ENCODE measurements at places on chromosomes 1 and 21.

DNA sequence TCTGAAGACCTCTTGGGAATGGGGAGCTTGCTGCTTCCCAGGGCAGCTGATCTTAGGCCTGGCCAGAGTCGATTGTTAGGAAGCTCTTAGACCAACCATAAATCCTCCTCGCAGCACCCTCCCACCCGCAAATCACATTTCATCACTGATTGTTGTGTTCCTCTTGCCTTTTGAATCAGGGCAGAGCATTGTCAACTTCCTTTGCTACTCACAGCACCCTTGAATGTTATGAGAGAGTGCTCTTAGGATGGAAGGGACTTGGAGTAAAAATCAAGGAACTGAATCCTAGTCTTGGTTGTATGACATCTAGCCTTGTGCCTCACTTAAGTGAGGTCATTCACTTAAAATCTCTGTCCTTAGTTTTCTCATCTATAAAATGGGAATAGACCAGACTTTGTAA, 3.0 kb downstream of the VASH2 start:
- DNase-seq = no peak

GRCh38 chr1:33055210-33056008, 18.7 kb upstream of the AK2 start:
- DNase-seq = peak; percentile 90

DNA sequence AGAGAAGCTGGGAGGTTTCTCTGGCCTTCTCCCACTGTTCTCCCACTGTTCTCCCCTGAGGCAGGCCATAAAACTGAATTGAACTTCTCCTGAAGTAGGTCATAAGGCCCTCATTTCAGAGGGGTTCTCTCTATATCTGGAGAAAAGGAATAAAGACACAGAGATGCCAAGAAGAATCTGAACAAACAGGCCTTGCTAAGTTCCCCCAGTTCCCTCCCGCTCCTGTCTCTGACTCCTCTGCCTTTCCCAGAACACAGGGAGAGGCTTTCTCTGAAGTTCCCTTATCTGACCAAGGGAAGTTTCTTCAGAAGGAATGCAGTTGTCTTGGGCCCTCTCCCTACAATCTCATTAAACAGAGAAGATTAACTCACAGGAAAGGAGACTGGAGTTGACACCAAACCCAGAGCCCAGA, 83.4 kb downstream of the SLC16A1 start:
- no peak for DNase-seq

DNA sequence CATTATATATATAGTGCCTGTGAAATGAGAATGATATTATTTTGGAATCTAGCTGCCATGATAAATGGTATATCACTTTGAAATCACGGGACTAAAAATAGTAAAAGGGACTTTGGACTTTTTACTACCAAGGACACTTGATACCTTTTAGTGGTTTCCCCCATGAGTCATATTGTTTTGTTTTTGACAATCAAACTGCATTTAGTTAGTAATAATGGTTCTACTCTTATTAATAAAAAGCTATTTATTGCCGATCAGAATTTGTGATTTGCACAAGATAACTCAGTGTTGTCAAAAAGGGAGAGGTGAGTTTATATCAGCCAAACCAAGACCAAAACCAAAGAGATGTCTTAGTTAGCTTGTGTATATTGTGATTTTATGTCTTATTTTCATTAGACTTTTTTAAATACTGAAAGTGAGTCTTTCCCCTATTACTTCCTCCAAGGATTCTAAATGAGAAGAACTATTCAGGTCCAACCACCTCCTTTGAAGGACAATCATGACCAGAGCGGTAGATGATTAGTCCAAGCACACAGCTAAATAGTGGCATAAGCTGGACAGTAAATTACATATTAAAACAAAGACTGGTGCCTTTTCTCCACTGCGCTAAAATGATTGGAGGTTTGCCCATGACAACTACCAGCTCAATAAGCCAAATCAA, 281.7 kb upstream of the ESRRG start:
- no peak for DNase-seq

DNA sequence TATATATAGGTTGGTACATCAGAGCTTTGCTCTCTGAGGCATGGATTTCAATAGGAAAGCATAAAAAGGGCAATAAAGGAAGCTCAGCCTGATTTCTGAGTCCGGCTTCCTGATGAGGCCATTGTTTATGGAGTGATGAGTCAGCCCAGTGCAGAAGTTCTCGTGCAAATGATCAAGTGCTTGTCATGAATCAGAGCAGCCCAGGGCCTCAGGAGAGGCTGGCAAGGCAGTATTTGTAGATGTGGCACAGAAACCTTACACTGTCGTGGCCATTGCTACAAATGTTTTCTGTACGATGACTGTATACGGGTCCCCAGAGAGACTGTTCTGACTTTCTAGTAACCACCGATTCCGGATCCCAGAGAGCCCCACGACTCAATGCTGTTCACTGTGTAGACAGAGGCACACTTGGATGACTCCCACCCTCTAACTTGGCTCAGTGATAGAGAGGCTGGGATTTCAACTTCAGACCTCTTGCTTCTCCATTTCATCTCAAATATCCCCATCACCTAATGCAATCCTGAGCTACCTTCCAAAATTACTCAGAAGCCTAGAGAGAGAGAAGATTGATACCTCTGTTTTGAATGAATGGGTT, 26.8 kb downstream of the UMODL1 start:
- peak; percentile 66 for DNase-seq

- DNase-seq = peak; percentile 87
Measured at GRCh38 chr1:28526886-28527285, 21.0 kb downstream of the RCC1 start.

DNA sequence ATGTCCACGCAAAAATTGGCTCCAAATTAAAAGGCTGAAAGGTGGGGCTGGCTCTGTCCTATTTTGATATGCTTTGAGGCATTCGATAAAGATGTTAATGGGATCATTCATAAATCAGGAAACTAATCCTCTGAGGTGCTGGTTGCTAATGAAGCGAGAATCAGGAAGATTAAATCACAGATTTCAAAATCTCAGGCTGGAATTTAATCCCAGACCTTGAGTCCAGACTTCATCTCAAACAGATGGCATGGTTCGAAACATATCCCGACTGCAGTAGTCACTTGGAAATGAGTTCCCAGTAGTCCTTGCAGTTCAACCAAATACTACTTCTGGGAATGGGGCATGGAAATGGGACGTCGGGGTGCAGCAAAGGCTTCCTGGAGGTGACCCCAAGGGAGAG, 4.5 kb upstream of the KLF17 start:
- DNase-seq = no peak

- no peak for DNase-seq
Measured at GRCh38 chr1:26838474-26839338, 12.2 kb downstream of the ZDHHC18 start.

DNA sequence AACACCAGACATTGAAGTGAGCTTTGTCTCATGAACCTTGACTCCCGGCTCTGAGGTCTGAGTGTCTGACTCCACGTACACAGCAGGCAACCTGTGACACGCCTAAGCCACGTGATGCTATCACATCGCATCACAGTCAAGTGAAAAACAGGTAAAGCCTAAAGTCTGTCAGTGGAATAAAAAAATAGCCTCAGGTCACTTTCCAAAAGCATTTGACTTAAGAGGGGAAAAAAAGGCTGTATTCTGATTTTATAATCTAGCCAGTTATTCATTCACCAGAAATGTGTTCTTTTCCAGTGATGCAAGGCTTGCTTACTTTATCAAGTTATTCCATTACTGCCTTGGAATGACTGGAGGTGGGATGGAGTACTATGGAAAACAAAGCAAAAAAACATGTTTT, 163.2 kb upstream of the HMCN1 start:
- no peak for DNase-seq

DNA sequence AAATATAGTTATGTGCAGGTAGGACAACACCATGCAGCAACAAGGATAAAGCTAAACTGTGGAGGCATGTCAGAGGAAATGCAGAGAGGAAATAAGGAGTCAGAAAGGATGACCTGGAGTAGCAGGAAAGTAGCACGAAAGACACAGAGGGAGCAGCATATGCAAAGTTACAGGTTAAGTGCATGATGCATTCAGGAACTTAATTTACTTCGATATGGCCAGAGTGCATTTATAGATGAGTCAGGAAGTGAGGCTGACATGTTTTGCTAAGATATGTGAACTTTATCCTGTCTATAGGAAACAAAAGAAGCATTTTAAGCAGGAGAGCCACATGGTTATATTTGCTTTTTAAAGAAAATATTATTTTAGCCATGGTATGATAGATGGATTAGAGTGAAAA, 15.4 kb upstream of the MUTYH start:
- DNase-seq = no peak

- DNase-seq = no peak
Measured at GRCh38 chr1:104946558-104947210, 1197.0 kb downstream of the AMY1C start.

DNA sequence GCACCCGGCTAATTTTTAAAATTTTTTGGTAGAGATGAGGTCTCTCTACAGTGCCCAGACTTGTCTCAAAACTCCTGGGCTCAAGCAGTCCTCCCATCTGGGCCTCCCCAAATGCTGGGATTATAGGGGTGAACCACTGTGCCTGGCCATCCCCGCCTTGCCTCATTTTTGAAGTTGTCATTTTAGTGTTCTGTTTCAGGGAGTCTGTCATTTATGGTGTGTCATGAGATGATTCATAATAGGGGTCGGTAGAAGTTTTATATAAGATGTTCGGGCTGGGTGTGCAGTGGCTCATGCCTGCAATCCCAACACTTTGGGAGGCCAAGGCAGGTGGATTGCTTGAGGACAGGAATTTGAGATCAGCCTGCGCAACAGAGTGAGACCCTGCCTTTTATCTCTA, 8.5 kb downstream of the PRCC start:
- DNase-seq = no peak

DNA sequence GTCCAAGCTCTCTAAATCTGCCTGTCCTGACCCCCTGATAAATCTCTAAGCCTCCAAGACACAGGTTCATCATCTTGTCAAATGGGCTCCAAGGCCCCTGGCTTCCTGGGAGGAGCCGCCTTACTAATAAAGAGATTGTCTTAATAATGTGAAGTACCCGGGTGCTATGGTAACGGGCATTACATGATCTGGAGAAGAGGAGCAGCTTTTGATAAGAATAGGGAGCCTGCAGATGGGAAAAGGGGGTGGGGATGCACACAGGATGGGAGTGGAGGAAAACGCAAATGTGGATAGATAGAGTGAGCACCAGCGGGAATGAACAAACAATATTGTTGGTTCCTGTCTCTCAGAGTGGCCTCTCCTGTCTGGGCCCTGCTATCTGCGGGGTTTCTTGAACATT, 11.9 kb upstream of the RXRG start:
- no peak for DNase-seq

DNA sequence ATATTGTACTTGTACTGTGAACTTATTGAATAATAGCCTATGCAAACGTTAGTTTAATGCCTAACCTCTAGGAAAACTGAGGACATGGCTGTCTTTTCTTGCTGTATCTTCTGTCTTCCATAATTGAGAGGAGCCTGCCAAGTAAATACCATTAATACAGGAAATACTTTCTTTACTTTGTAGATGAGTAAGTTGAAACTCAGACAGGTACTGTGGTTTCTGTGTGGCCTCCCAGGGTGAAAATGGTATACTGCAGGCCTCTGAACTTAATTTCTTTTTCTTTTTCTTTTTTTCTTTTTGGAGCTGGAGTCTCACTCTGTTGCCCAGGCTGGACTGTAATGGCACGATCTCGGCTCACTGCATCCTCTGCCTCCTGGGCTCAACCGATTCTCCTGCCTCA, 208.8 kb upstream of the ADGRL4 start:
- DNase-seq = no peak

GRCh38 chr1:231431665-231432415, 9.8 kb upstream of the EGLN1 start:
- DNase-seq = no peak

- DNase-seq = peak; percentile 33
Measured at GRCh38 chr21:42818328-42818749, 61.0 kb downstream of the WDR4 start.

- DNase-seq = no peak
Measured at GRCh38 chr1:53155534-53155933, 13.1 kb upstream of the SLC1A7 start.

- peak; percentile 18 for DNase-seq
Measured at GRCh38 chr1:24203404-24203803, 16.3 kb upstream of the IFNLR1 start.

DNA sequence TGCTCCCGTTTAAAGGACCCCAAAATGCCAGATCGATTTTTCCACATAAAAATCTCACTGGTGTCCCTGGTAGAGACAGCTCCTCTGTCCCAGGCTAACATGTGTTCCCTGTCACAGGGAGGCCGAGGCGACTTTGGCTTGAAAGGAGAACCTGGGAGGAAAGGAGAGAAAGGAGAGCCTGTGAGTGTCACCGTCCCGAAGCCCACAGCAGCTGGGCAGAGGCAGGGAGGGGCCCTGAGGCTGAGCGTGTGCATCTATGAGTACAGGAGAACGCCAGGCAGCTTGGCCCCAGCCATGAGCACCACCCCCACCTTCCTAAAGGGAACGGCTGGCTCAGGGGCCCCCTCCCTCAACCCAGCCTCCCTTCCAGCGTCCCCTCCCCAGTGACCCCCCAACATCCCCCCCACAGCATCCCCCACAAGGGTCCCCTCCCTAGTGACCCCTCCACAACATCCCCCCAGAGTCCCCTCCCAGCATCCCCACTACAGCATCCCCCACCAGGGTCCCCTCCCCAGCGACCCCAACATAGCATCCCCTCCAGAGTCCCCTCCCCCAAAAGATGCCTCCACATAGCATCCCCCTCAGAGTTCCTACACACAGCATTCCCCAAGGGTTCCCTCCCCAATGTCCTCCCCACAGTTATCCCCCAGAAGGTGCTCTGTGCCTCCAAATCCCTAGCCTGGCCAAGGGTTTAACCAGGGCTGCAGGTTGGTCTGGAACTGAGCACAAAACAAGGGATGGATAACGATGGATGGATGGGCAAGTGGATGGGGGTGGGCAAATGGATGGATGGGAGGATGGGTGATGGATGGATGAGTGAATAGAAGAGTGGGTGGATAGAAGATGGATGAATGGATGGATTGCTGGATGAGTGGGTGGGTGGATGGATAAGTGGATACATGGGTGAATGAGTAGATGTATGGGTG, 25.1 kb downstream of the COL6A2 start:
- no peak for DNase-seq

DNA sequence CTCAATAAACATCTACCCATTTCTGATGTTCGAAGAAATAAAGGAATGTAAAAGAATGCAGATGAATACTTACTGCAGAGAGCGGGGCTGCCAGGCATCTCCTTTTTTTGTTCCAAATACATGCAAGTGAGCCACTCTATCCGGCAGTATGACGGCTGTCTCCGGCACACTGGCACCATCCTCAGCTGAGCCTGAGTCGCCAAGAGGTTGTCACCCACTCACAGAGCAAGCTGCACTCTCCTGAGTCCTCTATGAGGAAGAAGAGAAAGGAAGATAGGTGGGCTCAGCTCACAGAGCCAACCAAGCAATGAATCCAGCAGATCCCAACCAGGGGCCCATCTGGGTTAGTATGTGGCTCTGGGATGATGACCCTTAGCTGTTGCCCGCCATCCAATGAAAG, 65.3 kb downstream of the CD46 start:
- DNase-seq = no peak

DNA sequence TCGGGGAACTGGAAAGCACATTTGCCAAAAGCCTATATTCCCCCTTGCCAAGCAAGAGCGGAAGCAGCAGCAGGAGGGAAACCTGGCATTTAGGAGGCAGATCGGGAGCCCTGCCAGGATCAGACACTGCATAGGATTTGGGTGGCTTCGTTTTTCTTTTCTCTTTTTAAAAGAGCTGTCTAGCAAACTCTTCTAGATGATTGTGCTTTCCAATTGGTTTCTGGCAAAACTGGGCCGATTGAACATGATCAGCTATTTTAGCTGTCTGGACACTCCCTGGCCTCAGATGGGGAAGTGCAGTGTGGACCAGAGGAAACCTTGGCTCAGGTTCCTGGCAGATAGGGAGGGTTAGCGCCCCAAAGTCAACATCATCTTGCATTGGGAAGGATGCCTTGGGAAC, 414.0 kb upstream of the KAZN start:
- no peak for DNase-seq

- no peak for DNase-seq
Measured at GRCh38 chr1:182779530-182779929, 10.0 kb upstream of the NPL start.
